Germinal center (tissue), 1 donor: ENCODE measurements at places on chromosomes 12 and 14.

- DNase-seq, result no peak
Measured at GRCh38 chr12:112904571-112904970, 2.2 kb upstream of the OAS1 start.

DNA sequence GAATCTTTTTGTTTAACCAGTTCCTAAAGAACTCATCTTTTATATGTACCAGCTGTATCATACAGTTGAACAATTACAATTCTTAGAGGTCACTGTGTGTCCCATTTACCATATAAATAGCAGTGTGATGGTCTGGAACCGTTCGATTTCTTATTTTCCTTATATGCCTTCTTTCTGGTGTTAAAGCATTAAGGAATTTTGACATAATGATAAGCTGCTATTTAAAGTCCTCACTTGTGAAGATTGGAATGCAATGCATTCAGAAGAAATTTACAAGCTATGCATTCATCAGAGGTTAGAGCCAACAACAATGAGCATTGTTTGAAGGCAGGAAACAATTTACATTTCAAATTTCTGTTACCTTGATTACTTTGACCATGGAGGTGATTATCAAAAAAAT is 80.0 kb upstream of the PRICKLE1 start:
- DNase-seq, result no peak

- DNase-seq, result no peak
Measured at GRCh38 chr14:101017806-101018560, 114.5 kb upstream of the RTL1 start.

DNA sequence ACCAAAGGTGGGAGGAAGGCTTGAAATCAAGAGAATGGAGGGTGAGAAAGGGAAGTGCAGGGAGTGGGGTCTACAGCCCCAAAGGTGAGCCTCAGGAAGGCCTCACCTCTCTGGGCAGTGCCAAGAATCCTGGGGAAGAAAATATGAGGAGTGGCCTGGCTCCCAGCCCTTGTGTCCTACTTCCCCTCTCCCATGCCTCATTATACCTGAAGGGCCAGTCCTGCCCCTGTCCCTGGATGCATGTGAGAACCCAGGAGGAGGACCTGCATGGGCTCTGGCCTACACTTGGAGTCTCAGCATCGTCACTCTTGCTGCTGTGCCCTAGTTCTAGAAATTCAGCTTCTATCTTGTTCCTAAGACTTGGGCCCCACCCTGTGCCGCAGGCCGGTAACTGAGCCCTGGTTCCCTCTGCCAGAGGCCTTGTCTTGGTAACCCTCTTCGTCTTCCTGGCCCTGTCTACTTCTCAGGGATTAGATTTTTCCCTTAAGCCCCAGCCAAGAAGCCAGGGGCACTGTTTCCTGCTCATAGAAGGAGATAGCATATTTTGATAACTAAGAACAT is 10.9 kb upstream of the MYH7 start:
- no peak for DNase-seq

DNA sequence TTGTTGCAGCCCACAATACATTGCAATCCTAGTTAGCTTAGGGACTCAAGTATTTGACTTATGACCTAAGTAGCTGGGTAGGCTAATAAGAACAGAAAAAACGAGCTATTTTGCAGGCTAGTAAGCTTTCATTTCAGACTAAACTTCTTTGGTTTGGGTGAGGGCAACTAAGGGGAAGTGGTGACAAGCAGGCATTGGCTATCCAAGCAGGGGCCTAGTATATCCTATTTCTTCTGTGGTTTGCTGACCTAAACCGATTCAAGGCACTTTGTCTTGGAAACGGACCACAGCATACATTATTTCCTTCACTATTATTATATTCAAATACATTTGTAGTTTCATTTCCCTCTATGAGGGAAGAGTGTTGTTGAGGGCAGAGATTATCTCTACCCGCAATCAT is 21.6 kb upstream of the SLC5A8 start:
- no peak for DNase-seq

GRCh38 chr12:111758120-111758561 is 8.6 kb upstream of the ALDH2 start:
- DNase-seq, result no peak

DNA sequence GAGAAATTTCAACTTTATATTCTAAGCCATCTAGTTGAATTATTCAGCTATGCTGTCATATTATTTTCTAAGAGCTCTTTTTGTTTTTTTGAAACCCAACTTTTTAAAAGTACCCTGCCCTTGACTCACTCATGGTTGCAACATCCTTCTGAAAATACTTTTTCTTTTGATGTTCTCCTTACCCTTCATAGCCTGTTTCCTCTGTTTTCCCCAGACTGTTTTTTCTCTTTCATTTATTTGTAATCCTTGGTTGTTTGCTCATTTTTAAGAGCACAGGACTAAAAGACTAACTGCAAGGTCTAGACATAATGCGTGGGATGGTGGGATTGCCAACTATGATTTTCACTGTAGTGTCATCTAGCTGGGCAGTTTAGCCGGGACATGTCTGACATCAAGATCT is 21.2 kb upstream of the CDKL1 start:
- DNase-seq, result no peak

DNA sequence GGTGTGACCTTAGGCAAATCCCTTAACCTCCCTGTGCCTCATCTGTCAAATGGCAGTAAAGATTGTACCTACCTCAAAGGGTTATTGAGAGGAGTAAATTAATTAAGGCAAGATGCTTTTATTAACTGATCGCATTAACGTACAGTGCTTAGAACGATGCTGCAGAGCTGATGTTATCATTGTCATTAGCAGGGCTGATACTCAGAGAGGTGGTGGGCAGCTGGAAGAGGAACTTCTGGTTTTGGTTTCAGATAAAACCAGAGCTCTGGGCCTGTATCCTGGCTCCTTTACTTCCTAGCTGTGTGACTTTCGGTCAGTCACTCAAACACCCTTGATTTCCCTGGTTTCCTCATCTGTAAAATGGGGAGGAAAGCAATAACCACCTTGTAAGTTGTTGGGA is 55.1 kb downstream of the CALM1 start:
- no peak for DNase-seq

- no peak for DNase-seq
Measured at GRCh38 chr12:22160396-22161003, 114.5 kb downstream of the CMAS start.

DNA sequence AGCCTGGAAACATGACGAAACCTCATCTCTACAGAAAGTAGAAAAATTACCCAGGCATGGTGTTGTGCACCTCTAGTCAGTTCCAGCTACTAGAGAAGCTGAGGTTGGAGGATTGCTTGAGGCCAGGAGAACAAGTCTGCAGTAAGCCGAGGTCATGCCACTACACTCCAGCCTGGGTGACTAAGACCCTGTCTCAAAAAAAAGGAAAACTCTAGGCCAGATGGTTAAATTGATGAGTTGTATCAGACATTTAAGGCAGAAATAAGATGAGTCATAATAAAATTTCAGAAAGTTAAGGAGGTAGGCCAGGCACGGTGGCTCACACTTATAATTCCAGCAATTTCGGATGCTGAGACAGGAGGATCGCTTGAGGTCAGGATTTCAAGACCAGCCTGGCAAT is 10.7 kb downstream of the EIF2S1 start:
- no peak for DNase-seq

DNA sequence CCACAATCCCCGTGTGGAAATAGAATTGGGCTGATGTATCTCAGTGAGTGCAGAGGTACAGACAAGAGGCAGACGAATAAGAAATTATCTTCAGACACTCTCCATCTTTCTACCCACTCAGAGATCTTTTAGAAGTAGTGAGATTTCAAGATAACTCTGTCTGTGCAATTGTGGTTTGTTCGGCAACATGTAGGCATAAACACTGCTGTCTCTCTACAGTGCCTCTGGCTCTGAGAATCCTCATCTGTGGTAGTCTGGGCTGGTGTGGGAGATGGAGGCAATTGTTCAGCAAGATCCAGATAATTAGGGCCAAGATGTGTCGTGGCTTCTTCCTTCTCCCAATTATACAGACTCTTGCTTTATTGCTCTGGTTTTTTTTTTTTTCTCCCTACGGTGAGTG is 3.1 kb downstream of the HOXC13 start:
- DNase-seq, result no peak

- no peak for DNase-seq
Measured at GRCh38 chr14:26382901-26383685, 214.7 kb downstream of the NOVA1 start.

GRCh38 chr14:21978999-21979314 is 305.3 kb upstream of the OR4E1 start:
- DNase-seq, result no peak

- DNase-seq, result peak; percentile 39
Measured at GRCh38 chr12:56029666-56030293, 8.9 kb downstream of the IKZF4 start.

DNA sequence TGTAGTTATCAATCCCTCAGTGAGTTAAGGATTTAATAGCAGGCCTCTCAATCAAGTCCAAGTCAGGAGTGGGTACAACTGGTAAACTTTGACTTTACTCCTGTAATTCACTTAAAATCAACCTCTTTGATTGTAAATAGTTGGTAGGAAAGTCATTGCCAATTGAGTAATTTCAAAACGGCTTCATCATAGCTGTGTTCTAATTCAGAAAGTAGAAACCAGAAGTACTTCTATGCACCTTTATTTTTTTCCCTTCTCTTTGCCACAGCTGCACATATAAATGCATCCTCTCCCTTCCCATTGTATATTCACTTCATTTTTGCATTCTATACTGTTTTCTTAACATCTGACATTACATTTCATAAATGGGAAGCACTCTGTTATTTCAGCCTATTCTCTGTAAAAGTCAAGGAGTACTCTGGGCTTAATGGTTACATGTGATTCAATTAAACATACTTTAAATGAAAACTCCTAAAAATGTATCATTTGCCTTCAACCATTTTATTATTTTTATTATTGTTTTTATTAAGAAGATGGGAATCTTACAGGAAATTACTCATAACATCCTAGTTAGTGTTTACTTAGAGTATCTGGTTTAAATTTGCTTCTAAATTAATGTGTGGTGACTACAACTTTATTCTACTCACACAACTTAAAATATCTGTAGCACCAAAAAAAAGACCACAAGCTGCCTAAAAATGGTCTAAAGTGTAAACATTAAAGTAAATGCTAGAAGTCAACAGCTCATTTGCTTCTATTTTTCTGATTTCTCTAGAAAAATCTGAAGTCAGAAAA is 171.2 kb downstream of the CEP128 start:
- no peak for DNase-seq

DNA sequence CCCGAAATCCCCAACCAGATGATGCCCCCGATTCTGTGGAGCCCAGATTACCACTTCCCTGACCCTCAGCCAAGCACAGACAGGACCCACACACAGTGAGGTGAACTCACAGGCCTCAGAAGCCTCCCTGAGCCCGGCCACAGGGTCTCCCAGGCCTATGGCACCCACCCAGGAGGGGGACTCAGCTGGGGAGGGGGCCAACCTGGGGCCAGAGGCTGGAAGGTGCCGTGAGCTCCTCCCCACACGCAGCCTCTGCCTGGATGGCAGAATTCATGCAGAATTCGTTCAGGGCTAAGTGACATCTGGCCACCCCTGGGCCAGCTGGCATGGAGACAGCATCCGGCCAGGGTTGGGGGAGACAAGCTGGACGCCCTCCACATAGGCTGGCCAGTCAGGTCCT is 11.8 kb downstream of the TMEM179 start:
- no peak for DNase-seq

- no peak for DNase-seq
Measured at GRCh38 chr14:51006781-51007211, 62.5 kb upstream of the PYGL start.

- DNase-seq, result no peak
Measured at GRCh38 chr12:27534765-27535161, 10.8 kb downstream of the PPFIBP1 start.

DNA sequence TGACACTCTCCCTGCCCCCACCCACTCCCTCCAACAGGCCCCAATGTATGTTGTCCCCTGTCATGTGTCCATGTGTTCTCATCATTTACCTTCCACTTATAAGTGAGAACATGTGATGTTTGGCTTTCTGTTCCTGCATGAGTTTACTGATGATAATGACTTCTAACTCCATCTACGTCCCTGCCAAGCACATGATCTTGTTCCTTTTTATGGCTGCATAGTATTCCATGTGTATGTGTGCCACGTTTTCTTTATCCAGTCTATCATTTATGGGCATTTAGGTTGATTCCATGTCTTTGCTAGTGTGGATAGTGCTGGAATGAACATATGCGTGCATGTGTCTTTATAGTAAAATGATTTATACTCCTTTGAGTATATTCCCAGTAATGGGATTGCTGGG is 100.0 kb upstream of the LHX5 start:
- no peak for DNase-seq

DNA sequence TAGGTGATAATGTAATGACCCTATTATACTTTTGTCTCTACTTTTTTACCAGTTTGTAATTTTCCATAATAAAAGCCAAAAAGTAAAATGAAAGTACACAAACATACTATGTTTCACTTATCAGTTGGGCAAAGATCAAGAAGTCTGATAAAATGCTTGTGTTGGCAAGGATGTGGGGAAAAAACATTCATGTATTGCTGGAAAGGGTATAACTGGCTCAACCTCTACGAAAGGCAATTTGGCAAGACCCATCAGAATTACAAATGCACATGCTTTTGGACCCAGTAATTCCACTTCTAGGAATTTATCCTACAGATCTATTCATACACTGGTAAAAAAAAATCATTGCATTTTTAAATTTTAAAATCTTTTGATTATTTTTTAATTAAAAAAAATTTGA is 68.0 kb downstream of the SPTB start:
- DNase-seq, result no peak

GRCh38 chr12:78118036-78118435 is 287.3 kb downstream of the NAV3 start:
- DNase-seq, result no peak
